Left colon (tissue), 2 donors: ENCODE measurements at places on chromosomes 7 and 10.

DNA sequence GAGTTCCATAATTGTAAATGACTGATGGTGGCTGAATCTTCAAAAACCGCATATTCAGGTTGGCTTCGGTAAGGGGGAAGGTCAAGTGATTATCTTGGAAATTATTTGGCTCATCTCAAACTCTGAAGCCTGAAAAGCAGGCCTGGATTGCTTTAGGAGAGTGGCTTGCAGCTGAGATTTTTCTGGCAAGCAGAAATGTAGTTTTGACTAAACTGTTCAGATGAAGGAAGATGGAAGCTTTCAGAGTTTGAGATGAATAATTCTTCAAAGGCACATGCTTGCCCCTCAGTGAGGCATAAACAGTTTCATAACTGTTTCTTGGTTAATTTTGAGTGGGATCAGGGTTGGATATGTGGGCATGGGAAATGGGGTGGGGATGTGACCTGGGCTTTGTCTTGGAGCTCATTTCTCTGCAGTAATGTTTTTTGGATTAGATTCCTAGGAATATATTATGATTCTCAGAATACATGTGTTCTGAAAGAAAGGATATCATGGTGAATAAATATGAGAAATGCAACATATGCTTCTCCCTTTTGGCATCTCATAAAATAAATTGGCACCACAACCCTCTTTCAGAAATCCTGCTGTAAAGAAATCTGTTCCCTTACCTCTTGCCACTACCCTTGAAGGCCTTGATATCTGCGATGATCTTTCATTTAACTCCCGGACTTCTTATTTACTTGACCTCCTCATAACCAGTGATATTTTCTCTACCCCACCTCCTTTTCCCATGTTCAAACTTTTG, 469.2 kb downstream of the ADRA2A start:
- DNase-seq: no peak

DNA sequence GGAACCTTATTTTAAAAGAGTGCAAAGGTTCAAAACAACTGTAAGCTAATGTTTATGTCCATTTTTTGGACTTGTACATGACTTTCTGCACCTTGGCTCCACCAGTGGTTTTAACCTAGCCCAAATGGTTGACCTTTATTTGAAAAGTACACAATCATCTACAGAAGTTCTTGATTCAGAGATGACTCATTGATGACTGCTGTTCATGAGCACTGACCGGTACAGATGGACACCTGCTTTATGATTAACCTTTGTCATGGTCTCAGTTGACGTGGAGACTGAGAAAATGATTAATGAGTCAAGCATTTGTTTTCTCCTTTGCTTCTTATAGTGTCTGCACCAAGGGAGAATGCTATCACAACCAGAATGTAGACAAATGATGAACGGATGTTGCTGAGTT, 55.7 kb upstream of the PTER start:
- no peak for DNase-seq

GRCh38 chr10:92712016-92712889, 22.5 kb downstream of the HHEX start:
- no peak for DNase-seq

DNA sequence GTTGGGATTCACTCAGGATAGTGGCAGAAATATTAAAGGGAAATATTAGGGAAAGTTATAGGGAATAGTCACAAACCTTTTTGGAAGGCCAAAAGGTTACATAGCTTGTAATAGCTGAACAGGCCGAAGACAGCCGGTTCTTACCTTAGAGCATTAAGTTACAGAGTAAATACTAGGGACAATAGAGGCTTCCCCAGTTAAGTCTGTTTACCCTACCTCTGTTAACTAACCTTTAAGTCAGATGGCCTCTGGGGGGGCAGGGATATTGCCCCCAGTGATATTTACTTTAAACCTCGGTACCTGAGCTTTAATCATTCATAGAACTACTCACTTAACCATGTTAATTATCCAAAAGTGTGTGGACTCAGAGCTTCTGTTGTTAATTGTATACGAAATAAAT, 7.4 kb downstream of the POLR1F start:
- no peak for DNase-seq

GRCh38 chr7:9189703-9190102, 756.3 kb downstream of the NXPH1 start:
- no peak for DNase-seq

DNA sequence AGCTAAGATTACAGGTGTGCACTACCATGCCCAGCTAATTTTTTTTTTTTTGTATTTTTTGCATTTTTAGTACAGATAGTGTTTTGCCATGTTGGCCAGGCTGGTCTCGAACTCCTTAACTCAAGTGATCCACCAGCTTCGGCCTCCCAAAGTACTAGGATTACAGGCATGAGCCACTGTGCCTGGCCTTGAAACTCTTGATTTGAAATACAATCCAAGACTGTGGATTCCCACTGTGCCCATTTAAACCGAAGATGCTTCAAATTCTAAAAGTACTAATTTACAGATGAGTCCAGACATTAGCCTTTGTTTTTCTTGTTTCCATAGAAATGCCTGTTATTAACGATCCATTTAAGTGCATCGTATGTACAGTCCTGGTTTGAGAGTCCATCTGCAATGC, 130.9 kb downstream of the CACNA2D1 start:
- no peak for DNase-seq

DNA sequence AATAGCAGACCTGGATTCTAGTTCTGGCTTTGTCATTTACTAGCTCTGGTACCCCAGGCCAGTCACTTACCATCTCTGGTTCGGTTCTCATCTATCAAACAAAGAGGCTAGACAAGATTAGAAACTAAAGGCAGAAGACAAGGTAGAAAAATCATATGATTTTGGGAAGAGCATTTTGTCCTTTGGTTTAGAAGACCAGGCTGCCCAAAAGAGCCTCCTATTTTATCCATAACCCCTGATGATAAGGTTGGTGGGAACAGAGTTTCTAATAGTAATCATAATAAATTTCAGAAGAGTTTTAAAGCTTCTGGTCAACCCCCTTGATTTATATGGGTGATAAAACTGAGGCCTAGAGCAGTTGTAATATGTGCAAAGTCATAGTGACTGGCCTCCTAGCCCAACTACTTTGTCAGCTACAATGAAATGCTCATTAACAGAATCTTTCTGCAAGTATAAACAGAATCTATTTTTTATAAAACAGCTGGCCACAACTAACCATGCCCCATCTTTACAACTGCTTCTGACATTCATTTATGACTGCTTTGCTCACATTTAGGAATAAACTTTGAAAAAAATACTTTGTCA, 23.4 kb downstream of the COX15 start:
- DNase-seq: no peak

GRCh38 chr7:157700231-157701005, 363.6 kb downstream of the DNAJB6 start:
- no peak for DNase-seq

DNA sequence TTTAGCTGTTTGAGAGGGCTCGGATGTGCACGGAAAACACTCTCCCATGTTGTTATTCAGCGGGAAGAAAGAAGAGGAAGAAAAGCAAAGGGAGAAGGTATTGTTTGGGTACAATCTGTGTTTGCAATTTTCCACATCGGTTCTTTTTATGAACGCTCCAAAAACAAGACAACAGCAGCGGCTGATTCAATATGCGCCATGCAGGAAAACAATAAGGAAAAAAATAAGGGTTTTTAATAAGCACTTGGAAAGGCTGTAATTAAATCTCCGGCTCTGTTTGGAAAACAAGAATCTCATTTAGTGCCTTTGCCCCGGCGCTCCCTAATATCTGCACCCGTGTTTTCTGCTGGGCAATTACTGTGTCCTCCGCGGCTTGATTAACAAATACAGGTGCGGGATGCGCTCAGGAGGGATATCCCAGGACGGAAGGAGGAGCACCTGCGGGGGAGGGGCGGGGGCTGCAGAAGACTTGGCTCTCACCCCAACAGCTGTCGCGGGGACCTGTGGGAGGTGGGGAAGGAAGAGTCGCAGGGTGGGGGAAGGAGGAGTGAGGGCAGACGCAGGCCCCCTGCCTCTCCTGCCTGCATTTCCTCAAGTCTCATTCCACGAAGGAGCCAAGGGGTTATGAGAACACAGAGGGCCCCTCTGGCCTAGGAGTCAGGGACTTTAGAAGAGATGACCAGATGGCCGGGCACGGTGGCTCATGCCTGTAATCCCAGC, 181.5 kb upstream of the PODXL start:
- no peak for DNase-seq

DNA sequence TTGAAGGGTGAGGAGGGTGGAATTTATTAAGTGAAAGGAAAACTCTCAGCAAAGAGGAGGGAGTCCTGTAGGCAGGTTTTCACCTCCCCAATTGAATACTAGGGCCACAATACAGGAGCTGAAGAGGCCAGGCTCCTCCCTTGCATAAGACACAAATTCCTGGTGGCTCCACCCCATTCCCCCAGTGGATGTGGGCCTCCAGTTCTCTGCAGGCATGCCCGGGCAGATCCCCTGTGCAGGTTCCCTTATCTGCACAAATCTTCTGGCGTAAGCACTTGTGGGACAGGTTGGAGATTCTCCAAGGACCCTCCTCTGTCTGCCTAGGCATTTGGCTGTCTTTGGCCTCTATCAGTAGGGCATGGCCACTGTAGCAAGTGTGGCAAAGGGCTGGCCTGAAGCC, 847.1 kb upstream of the MBL2 start:
- no peak for DNase-seq

DNA sequence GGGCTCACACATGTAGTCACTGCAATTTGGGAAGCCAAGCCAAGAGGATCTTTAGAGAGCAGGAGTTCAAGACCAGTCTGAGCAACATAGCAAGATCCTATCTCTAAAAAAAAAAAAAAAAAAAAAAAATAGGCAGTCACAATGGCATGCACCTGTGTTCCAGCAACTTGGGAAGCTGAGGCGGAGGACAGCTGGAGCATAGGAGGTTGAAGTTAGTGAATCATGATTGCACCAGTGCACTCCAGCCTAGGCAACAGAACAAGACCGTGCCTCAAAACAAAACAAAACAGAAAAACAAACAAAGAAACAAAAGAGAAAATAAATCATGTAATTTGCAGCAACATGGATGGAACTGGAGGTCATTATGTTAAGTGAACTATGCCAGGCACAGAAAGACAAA, 33.6 kb upstream of the BICC1 start:
- no peak for DNase-seq

DNA sequence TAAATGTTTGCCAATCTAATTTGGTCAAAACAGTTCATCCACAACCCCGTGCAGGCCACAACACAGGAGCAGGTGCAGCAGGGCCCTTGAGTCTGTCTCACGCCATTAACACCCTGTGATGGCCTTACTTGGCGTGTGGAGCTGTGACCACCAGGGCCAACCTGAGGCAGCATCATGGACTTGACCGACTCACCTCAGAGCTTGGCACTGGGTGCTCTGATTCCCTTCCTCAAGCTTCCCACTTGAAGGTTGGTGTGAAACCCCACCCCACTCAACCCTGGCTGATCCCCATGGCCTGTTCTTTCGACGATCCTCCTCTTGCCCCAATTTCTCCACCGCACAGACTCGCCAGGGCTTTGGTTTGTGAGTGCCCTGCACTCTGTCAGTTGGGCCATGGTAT, 623.1 kb downstream of the PTPRN2 start:
- DNase-seq: no peak

DNA sequence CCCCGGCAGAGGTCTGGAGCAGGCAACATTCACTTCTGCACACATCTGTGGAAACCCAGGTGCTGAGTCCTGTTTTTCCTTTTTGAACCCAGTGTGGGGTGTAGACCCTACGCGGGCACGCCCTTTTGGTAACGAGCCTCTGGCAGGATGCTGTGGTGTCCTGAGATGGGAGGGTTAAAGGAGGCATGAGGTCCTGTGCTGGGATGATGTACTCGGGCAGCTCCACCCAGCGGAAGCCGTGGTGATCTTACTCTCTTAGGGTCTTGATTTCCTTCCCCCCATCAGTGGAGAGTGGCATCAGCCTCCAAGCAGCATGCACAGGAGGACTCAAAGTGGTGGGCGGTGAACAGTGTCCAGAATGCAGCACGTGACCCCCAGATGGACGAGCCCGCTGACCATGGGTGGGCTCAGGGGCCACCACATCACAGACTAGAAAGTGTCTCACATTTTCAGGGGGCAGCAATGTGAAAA, 148.6 kb downstream of the DNAJB6 start:
- no peak for DNase-seq

DNA sequence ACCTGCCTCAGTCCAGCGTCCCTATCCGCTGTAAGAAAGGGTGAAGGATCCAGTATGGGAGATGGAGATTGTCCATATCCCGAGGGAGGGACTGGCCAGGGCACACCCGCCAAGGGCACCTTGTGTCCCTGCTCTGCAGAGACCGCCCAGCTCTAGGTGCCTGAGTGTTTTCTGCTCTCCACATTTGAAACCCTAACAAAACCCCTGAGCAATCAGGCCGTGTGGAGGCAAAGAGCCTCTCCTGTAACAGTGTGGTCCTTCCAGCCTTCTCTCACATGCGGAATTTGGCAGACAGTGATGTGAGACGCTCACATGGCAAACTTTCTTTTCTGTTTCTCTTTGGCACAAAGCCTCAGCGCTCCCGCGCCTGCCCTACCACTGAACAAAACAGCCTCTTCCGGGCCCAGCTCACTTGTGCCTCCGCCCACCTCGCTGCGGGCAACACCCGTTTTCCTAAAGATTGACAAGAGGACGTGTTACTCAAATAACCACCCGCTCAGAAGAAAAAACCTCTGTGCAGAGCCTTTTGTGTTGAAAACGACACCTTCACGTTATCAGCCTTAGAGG, 514.8 kb downstream of the DNAJB6 start:
- DNase-seq: peak; percentile 72

DNA sequence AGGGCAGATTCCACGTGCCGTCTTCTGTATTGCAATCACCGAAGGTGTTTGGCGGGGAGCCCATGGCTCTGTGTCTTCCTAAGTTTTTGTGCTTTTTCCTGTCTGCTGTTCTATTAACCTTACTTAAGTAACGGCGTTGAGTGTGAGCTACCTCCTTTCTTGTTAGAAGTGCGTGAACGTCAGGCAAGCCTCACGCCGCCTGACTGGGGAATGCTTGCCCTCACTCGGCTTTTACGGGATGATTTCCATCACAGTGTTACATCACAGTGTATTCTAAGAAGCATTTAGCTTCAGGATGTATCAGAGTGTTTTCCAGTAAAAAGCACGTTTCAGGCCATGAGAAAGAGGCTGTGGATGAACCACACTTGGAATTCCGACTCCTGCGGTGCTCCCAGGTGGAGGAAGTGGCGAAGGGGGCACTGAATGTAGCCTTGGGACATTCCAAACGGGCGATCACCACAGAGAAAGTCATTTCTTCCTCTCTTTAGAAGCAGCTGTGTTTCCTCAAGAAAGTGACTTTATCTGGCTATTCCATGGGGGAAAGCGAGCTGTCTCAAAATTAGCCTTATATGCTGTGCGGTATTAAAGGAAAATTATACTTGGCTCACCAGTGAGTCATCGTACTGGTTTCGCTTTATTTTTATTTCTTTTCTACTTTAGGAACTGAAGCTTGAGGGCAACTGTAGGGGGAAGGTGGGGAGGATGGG, 290.7 kb downstream of the KLF6 start:
- DNase-seq: no peak

GRCh38 chr7:101367676-101368075, 5.0 kb downstream of the COL26A1 start:
- no peak for DNase-seq

DNA sequence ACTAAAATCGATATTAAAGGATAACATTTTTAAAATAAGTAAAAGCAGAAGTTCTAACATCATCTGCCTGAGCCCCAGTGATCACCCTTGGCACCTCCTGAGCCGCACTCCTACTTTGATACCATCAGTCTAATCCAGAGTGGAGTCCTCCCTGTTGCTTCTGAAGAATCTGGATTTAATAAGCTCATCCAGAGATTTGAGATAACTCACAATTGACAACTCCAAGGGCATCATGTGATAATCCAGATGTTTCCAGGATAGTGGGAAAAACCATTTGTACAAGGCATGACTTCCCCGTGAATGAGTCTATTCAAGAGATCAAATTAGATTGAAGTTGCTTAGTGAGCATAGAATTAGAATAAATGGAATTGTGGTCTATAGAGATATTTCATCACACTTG, 475.8 kb upstream of the C7orf33 start:
- DNase-seq: no peak
